ENCODE measurements at places on chromosomes 7 and 10. TPM values are rescaled to one million over a fixed set of nuclear protein-coding genes. Genes with fewer than 3 reads are reported as not detected.

- no peaks in the 10 kb centered on the region for H3K36me3 ChIP-seq
- no peak overlapping the region for H3K4me3 ChIP-seq
- no peaks in the 10 kb centered on the region for H3K27me3 ChIP-seq
- DNase-seq, result no peak
- H3K27ac ChIP-seq, result no peak overlapping the region
These were observed 229.4 kb upstream of the MYO3A start for GRCh38 chr10:25704622-25705021.

- no peaks in the 10 kb centered on the region for H3K36me3 ChIP-seq
These were observed 529.8 kb upstream of the GALNT17 start for GRCh38 chr7:70602117-70602516.

DNA sequence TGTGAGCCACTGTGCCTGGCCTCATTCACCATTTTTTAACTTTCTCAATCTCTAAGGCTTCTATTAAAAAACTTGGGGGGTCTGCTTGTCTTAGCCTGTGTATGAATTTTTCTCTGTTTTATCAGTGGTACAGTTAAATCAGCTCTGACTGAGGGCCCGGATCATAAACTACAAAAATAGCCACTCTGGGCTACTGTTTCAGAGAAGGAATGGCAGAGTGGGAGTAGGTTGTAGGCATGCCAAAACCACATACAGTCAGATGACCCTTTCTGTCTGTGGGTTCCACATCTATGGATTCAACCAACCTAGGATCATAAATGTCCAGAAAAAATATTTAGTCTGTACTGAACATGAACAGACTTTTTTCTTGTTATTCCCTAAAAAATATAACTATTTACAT, 21.3 kb downstream of the TBC1D12 start:
- H3K36me3 ChIP-seq, result no peaks in the 10 kb centered on the region
- no peaks in the 10 kb centered on the region for H3K27me3 ChIP-seq
- H3K27ac ChIP-seq, result no peak overlapping the region
- no peak overlapping the region for H3K4me3 ChIP-seq

DNA sequence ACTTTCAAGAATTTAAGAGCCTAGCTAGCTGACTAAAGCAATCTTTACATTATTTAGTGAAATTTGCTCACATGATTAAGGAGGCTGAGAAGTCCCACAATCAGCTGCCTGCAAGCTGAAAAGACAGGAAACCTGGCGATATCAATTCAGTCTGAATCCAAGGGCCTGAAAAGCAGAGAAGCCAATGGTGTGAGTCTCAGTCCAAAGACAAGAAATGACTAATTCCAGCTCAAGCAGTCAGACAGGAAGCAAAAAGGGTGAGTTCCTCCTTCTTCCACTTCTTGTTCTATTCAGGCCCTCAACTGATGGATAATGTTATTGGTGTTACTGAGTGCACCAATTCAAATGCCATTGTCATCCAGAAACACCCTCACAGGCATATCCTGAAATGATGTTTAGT, 1231.6 kb upstream of the CELF2 start:
- DNase-seq, result no peak
- H3K4me1 ChIP-seq, result no peaks in the 10 kb centered on the region
- H3K4me3 ChIP-seq, result no peak overlapping the region
- H3K27ac ChIP-seq, result no peak overlapping the region

DNA sequence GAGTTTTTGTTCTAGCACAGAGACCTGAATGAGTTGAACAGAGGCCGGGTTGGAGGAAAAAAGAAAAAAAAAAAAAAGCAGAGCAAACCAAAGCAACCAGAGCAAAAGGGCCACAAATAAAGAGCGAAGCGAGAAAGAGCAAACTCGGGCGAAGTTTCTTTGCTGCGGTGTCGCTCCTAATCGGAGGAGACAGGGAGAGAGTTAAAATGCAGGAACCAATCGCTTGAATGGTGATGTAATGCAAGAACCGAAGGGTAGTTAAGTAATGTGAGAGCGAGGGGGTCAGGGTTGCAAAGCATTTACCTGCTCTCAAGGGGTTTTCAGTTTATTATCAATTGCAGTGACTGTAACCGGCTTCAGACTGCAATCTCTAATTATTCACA, 271.7 kb downstream of the TRIL start:
- no peak for DNase-seq
- H3K36me3 ChIP-seq, result no peaks in the 10 kb centered on the region
- peak overlapping the region; percentile 89 for H3K27ac ChIP-seq
- no peaks in the 10 kb centered on the region for H3K27me3 ChIP-seq

GRCh38 chr7:154937837-154938236, 65.1 kb downstream of the PAXIP1 start:
- H3K27ac ChIP-seq, result no peak overlapping the region
- H3K27me3 ChIP-seq, result no peaks in the 10 kb centered on the region
- H3K4me3 ChIP-seq, result no peak overlapping the region
- no peak for DNase-seq
- no peaks in the 10 kb centered on the region for H3K4me1 ChIP-seq

- no peak overlapping the region for H3K27ac ChIP-seq
- H3K27me3 ChIP-seq, result no peaks in the 10 kb centered on the region
- no peaks in the 10 kb centered on the region for H3K36me3 ChIP-seq
- no peak for DNase-seq
- H3K4me3 ChIP-seq, result no peak overlapping the region
- no peaks in the 10 kb centered on the region for H3K4me1 ChIP-seq
These were observed 970.2 kb downstream of the SORCS3 start for GRCh38 chr10:105611244-105611798.

DNA sequence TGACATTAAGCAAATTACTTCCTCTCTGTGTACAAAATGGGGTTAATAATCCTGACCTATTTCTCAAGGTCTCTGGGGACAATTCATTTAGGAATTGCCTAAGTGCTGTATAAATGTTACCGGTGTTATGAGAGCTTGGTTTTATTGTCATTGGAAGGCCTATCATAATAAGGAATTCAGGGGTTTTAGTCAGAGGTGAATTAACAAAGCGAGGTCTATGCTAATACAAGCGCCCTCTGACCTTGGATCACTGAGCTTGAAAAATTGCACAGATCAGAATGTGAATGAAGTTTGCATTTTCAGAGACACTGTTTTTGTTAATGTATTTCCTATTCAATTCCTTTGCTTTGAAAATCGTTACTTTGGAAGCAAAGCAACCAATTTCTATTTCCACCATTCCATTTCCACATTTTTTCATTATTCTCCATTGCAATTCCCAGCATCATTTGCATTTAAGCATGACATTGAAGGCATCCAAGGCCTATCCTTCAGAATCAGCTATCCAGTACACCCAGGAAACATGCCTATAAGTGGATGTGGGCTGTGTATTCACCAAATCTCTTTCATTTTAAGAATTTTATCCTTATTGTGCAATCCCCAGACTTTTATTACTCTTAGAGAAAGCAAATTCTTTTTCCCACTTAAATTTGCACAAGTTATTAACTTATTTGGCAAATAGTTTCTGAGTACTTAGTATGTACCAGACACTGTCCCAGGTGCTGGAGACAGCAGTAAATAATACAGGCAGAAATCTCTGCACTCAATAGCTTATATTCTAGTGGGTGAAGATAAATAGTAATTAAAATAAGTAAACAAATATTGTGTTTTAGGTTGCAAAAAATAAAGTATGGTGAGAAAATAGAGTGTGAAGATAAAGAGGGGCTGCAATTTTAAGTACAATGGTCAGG, 133.1 kb downstream of the NRCAM start:
- no peaks in the 10 kb centered on the region for H3K27me3 ChIP-seq
- H3K4me1 ChIP-seq, result no peaks in the 10 kb centered on the region
- no peak overlapping the region for H3K27ac ChIP-seq
- no peaks in the 10 kb centered on the region for H3K36me3 ChIP-seq
- DNase-seq, result no peak
- no peak overlapping the region for H3K4me3 ChIP-seq

GRCh38 chr7:141142058-141142457, 68.2 kb downstream of the TMEM178B start:
- no peaks in the 10 kb centered on the region for H3K36me3 ChIP-seq
- H3K27ac ChIP-seq, result no peak overlapping the region
- no peak overlapping the region for H3K4me3 ChIP-seq
- H3K4me1 ChIP-seq, result no peaks in the 10 kb centered on the region
- DNase-seq, result no peak

DNA sequence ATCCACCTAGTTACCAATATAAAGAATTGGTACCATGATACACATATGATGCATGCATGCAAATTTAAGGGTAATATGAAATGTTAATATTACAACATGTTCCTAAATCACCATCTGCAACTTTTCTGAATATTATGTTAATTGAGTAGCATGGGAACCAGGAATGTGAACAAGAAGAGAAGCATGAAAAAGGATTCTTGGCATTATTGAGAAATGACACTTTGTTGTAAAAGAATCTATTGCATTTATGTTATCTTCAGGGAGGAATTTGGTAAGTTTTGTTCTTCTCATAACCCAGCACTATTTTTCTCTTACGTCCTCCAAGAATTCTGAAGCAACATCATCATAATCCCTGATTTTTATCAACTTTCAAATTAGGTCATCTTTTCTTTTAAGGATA, 159.9 kb upstream of the SLC25A13 start:
- H3K4me3 ChIP-seq, result no peak overlapping the region
- H3K27ac ChIP-seq, result no peak overlapping the region
- H3K36me3 ChIP-seq, result no peaks in the 10 kb centered on the region
- no peak for DNase-seq

GRCh38 chr7:134856091-134856490, 76.7 kb downstream of the CALD1 start:
- H3K27me3 ChIP-seq, result no peaks in the 10 kb centered on the region
- peaks cover 22% of the 10 kb centered on the region for H3K4me1 ChIP-seq
- no peak for DNase-seq
- H3K36me3 ChIP-seq, result no peaks in the 10 kb centered on the region
- peak overlapping the region; percentile 60 for H3K27ac ChIP-seq

DNA sequence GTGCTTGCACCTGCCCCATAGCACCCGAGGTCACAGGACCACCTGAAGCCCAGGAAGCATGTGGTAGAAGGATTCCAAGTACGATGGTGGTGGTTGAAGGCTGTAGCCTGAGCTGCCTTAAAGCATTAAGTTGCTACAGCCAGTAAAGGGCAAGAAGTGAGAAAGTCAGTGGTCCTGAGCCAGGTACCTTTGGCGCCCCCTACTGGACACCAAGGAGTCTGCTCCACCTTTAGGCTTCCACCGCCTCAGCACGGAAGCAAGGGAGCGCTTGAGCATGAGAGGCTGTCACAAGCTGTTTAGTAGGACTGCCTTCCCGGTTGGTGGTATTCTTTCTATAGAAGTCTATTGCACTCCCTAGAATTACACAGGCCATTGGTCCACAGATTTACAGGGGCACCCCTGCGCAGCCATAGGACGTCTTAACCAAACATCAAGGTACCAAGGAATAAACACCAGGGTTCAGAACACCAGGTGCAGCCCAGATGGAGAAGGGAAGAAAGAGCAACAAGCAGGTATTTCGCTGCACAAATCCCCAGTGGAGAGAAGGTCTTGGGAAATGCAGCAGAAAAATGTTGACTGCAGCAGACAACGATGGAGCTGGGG, 2.2 kb downstream of the CRTAC1 start:
- peaks cover 69% of the 10 kb centered on the region for H3K27me3 ChIP-seq
- H3K27ac ChIP-seq, result no peak overlapping the region
- H3K4me3 ChIP-seq, result no peak overlapping the region
- no peaks in the 10 kb centered on the region for H3K36me3 ChIP-seq

- no peaks in the 10 kb centered on the region for H3K27me3 ChIP-seq
- no peaks in the 10 kb centered on the region for H3K4me1 ChIP-seq
These were observed 106.8 kb upstream of the APBB1IP start for GRCh38 chr10:26331371-26331770.

DNA sequence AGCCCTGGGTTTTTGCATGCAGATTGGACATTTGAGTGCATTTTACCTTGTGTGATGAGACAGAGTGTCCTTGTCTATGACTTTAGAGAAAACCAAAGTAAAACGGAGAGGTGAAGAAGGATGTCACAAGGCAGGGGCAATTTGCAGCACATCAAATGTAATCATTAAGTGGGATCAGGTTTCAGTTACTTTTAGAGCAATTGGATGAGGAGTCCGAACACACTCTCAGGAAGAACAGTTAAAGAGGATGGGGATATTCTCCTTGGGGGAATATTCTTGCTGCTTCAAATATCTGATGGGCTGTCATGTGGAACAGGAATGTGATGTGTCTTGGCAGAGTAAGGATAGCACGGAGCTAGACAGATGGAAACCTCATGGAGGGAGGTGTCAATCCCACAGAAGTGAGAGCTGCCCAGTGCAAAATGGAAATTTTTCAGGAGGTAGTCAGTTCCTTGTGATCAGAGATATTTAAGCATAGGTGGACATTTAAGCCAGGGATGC, 757 bp downstream of the RAB19 start:
- H3K4me1 ChIP-seq, result no peaks in the 10 kb centered on the region
- no peaks in the 10 kb centered on the region for H3K36me3 ChIP-seq
- no peak overlapping the region for H3K27ac ChIP-seq
- H3K4me3 ChIP-seq, result no peak overlapping the region
- DNase-seq, result no peak

GRCh38 chr7:36216063-36216684, 63.1 kb downstream of the EEPD1 start:
- no peak for DNase-seq
- peaks cover 11% of the 10 kb centered on the region for H3K4me1 ChIP-seq
- H3K4me3 ChIP-seq, result no peak overlapping the region
- no peaks in the 10 kb centered on the region for H3K36me3 ChIP-seq
- no peak overlapping the region for H3K27ac ChIP-seq

DNA sequence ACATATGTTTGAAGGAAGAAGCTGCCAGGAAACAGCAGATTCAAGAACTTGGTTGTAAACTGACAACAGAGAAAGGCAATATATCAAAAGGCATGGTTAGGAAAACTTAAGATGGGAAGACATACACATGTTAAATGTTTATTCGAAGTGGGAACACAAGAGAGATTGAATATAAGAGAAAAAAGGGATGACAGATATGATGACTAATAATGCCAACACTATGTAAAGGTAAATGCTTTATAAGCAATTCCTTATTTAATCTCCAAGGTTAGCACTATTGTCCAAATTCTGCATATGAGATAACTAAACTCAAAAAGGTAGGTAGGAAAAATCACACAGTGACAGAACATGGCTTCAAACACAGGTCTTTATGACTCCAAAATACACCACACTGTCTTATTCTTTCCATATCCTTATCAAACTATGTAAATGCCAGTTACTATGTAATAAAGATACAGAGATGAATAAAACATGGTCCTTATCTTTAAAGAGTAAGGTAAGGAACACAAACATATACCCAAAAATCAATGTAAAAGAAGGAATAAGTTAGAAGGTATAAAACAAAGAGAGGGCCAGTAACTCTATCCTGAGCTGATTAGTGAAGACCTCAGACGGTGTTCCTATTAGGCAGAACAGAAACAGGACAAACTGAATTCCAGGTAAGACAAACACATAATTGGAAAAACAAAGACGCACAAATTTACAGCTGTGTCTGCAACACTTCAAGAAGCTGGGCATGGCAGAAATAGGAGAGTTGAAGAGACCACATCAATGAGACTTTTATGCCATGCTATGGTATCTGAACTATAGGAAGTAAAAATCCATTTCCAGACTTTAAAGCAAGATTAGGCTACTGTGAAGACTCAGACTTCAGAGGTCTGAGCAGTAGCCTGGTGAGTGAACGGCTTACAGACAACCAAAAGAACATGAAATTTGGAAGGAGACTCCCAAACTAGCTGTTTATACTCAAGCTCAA, 56.1 kb downstream of the ABI1 start:
- no peak overlapping the region for H3K27ac ChIP-seq
- no peak overlapping the region for H3K4me3 ChIP-seq

GRCh38 chr7:24963218-24963617, 16.8 kb downstream of the OSBPL3 start:
- no peak overlapping the region for H3K27ac ChIP-seq
- H3K4me3 ChIP-seq, result no peak overlapping the region
- peak; percentile 51 for DNase-seq
- no peaks in the 10 kb centered on the region for H3K27me3 ChIP-seq
- no peaks in the 10 kb centered on the region for H3K4me1 ChIP-seq

The CASP7 gene
- total RNA-seq, result 32.7 TPM

The VWDE gene
- total RNA-seq, result not detected
